Dorsolateral prefrontal cortex (tissue), 122 donors: ENCODE measurements at places on chromosomes 7 and 10.

DNA sequence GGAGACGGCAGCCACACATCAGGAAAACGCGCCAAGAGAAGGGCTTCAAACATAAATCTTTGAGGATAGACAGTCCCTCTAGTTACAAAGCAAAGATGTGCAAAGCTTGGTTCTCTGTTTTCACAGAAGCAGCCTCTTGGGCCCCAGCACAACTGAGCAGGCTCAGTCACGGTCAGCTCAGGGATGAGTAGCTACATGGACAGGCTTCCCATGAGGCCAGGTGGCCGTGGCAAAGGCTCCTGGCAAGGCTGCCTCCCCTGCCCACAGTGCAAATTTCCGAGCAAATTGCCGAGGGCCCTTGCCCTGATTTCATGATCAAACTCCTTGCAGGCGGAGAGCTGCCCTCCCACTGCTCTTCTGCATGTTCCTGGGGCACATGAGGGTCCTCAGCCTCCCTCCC is 37.8 kb upstream of the EN2 start:
- no peak for DNase-seq

DNA sequence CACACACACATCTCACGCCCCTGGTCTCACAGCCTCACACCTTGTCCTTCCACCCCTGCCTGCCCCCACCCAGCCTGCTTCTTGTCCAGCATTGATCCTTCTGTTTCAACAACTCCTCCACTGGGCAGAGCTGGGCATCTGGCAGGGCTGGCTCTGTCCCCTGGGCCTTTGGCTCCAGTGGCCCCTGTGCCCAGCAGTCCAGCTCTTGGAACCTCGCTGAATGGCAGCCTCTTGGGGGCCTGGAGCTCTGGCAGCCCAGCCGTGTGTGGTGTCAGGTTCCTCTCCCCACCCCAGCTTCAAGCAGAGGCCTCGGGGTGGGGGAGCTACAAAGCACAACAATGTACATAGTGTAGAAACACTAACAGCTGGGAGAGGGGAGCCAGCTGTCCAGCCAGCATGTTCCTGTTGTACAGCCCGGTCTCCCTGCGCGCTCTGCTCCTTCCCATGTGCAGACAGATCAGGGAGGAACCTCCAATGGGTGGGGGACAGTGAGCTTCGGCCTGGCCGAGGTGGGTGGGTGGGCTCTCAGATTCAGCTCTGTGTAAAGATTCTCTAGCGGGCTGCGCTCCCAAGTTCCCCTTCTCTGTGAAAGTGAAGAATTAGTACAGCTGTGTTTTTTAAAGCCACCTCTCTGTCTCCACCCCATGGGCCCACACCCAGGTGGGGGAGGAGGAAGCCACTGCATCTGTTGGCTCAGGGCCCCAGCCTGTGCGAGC is 19.4 kb downstream of the ZMIZ2 start:
- DNase-seq: peak; percentile 83

DNA sequence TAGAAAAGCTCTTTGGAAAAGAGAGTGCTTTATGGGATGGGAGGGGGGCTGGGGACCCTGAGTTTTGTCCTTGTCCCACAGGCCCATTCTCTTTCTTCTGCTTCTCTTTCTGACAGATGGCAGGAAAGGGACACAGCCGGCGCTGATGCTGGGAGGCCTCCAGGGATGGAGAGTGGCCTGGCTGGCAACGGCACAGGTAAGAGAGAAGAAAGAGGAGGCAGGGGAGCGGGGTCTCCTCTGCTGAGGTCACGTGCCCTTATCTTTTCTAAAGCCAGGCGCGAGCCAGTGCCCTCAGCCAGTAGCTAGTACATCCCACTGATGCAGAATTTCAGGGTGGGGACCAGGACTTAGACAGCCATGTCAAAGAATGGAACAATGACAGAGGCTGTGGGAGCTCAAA is 9.2 kb downstream of the ZNF775 start:
- DNase-seq: no peak

- DNase-seq: no peak
Observed at GRCh38 chr7:81165070-81165469, 246.2 kb upstream of the SEMA3C start.

GRCh38 chr10:108850138-108850854 is 1073.0 kb downstream of the XPNPEP1 start:
- DNase-seq: no peak

DNA sequence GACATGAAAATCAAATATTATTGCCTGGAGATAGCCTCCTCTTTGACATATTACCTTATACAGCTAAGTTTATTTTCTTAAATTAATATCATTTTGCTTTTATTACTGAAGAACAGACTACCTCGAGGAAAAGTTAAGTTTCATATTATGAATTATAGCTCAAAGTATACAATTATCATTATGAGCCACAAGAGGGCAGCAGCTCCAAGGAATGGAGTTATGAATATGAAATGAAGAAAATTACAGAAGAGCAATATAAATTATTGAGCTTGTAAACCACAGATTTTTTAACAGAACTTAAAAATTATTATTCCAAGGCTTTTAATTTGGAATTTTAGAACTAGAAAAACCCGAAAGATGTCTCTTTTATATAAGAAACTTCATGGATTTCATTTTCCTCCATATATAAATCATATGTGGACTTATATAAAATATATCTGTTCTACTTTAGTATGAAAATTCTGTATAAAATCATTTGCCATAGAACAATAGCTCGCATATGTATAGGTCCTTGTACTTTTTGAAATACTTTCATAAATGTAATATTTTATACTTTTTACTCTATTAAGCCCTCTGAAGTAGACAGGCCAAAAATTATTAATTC is 40.1 kb downstream of the IQUB start:
- DNase-seq: no peak

DNA sequence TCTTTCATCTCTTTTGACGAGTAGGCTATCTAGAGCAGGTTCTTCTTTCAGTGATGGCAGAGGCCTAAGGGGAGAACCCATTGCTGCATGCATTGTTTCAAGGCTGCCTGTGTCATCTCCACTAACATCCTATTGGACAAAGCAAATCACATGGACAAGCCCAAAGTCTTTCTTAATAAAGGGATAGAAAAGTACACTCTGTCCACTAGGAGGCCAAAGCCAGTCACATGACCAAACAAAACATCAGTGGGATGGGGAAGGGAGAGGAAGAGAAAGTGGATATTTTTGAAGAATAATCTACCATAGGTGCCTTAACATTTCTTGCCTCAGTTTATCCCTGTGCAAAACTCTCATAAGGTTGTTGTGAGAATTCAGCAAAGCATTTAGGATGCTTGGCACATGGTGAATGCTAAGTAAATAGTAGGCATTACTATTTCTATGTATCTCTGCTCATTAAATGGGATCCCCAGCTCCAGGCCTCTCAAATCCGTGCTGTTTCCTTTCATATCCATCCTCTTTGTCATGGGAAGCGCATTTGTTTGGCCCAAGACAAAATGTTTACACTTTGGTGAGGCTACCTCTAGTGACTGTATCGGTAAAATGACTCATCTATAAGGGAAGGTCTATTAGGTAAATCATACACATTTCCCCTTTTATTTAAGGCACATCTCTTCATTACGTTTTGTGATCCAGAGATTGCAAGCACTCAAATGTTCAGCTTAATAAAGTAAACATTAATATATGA is 16.7 kb upstream of the CADPS2 start:
- no peak for DNase-seq

GRCh38 chr10:47294501-47294900 is 5.5 kb upstream of the GDF10 start:
- DNase-seq: peak; percentile 14

GRCh38 chr7:126682176-126682575 is 570.6 kb downstream of the GRM8 start:
- DNase-seq: no peak

DNA sequence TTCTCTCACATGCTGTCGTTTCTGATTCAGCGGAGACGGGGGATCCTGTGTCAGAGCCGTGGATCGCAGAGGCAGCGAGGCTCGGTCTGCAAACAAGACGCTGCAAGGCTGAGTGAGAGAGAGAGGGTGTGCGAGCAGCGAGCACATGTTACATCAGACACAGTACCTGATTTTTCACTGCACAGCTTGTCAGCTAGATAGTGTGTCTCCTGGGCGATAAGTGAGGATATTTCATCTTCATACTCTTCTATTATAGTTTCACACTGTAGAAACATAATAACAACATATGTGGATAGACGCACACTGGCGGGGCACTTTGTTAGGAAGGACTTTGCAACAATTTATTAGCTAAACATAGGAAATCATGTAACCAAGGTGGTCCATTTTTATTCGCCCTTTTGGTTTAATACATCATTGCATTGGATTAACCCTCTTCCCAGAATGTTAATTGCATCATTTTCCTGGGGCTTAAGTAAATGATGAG is 39.5 kb downstream of the CNPY1 start:
- DNase-seq: no peak
